Activated naive CD4-positive, alpha-beta T cell (primary cell): ENCODE measurements at places on chromosomes 11 and 22.

GRCh38 chr11:29265792-29266191 is 751.0 kb downstream of the KCNA4 start:
- no peak for DNase-seq

GRCh38 chr22:39221999-39222686 is 22.6 kb downstream of the PDGFB start:
- no peak for DNase-seq

DNA sequence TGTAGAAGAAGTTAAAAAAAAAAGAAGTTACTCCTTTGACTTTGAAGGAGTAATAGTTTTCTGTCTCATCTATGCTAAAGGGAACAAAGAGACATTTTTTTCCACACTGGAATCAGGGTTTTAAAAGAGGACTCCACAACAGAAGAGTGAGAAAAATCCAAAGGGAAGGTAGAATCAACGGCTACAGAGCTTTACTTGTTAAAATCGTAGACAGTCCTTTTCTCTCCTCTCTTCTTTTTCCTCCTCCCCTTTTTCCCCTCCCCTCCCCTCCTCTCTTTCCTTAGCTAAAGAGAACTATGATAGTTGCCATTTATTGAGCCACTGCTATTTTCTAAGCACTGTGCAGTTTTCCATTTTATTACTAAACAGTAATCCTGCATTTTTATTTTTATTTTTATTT is 29.2 kb downstream of the DDIAS start:
- no peak for DNase-seq

- no peak for DNase-seq
Observed at GRCh38 chr11:19985111-19985510, 175.2 kb downstream of the DBX1 start.

DNA sequence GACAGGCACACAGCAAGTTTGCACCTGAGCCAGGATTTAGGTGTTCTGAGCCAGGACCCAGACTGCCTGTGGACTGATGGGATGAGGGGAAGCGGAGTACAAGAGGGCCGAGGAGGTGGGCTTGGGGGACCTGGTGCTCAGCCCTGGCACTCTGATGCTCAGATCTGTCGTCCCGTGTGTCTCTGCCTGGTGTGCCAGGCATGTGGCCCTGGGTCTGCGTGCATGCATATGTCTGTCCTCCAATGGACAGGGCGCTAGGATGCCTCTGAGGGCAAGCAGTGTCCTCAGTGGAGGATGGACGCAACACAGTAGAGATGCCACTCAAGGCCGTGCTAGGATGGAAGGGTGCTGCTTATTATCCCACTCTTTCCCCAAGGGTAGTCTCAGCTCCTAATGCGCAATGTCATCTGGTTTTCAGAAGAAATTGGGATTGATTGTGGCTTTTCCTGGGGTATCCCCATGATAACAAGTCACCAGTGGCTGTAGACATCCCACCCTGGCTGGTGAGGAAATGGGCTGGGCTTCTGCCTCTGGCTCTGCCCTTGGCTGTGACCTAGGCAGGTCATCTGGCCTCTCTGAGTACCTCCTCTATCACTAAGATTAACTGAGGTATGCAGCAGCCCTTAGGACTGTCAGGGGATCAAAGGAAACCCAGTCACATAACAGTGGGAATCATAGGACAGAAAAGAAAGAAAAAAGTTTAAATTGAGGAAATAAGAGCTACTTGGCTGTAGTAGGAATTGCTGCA is 35.7 kb upstream of the SUSD2 start:
- DNase-seq = no peak

DNA sequence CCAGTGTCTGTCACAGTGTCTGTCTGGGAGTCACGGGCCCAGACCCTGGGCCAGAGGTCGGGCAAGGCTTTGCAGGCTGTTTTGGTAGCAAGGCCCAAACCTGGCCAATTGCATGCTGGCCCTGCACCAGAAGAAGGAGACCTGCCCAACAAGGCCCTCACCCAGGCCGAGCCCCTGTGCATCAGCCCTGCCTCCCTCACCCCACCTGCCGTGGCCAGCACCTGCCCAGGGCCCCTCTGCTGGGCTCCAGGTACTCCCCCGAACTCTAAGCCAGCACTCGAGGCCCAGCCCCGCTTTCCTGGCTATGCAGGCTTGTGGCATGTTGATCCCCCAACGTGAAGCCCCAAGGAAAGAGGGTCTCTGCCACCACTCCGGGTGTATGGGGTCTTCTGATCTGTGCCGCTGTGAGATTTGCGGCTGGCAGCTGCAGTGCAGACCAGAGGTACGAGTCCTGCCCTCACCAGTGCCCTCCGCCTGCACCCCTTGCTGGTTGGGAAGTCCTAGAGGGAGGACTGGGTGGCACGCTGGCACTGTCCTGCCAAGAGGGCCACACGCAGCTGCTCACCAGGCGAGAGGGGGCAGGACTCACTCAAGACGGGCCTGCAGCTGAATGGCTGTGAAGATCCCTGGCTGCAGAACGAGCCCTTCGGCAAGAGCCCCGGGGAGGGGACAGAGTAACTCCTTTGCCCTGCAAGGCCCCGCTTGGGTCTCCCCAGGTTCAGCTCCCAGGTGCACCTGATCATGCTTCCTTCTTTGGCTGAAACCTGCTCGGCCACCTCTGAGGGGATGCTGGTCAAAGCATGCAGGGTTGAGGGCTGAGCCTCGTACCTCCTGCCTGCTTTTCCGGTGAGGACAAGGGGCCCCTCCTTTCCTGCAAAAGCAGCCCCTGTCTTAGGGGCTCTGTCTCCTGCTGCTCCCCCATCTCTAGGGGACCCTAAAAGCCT is 6.7 kb upstream of the SEPTIN5 start:
- DNase-seq = no peak

- DNase-seq = no peak
Observed at GRCh38 chr11:32781721-32782120, 12.7 kb downstream of the CCDC73 start.

DNA sequence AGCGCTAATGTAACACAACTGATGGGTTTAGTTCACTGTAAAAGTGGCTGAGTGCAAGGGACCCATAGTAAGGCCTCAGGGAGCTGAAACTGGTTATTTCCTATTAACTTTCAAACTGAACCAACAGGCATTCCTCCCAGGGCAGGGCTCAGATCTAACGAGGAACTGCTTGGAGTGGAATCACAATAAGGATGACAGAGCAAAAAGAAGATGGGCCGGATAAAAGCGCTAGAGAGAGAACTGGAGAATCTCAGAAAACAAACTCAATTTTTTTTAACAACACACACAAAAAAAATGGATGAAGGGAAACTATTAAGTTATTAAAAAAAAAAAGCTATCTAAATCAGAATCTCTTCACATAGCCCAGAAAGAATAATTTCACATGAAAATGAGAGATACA is 14.2 kb upstream of the CHORDC1 start:
- no peak for DNase-seq

DNA sequence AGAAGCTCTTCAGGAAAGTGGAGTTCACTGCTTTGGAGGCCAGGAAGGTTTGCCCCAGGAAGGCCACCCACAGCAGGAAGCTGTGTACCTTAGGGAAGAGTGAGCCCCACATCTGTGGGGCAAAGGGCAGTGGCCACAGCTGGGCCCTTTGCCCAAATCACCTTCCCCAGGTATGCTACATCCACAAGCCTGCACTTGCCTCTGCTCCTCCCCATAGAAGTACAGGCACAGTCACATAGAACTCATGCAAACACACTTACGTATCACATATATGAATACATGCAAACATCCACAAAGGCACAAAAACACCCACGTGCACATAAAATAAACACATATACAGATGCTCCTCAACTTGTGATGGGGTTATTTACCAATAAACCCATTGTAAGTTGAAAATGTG is 2.1 kb downstream of the TRIM29 start:
- no peak for DNase-seq

GRCh38 chr11:117717485-117718314 is 79.3 kb downstream of the DSCAML1 start:
- DNase-seq = no peak

DNA sequence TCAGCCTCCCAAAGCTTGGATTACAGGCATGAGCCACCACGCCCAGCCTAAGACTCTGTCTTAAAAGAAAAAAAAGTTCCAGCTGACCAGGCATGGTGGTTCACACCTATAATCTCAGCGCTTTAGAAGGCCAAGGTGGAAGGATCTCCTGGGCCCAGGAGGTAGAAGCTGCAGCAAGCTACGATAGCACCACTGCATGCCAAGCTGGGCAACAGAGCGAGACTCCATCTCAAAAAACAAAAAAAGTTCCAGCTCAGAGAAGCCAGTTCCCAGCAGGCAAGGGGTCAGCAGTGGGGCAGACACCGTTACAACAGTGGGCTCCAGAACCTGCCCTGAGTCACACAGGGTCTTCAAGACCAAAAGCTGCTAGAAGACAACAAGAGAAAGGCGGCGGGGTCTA is 3.3 kb downstream of the TMEM184B start:
- no peak for DNase-seq

GRCh38 chr11:2813141-2813908 is 72.2 kb downstream of the CDKN1C start:
- no peak for DNase-seq

DNA sequence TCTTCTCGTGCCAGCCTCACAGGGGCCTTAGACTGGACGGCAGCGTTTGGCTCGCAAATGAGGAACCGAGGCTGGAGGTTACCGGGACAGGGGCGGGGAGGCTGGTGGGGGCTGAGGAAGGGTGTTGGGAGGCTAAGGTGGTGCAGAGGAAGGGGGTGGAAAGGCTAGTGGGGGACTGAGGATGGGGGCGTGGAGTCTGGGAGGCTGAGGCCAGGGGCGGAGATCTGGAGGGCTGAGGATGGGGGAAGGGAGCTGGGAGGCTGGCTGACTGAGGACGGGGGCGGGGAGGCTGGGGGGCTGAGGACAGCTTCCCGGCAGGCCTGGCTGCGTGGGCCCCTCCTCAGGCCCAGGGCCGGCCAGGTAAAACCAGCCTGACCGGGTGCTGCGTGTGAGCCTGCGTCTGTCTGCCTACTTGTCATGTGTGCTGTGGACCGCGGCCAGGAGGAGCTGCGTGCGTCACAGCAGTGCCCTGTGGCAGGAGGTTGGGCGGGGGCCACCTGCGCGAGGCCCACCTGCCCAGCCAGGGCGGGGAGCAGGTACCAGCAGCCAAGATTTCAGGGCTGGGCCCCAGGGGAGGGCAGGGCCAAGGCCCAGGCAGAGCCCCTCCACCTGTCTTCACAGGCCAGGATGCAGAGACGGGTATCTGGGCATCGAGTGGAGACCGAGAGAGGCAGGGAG is 9.4 kb upstream of the PIM3 start:
- DNase-seq = no peak
